Occipital lobe (tissue), 3 donors: ENCODE measurements at places on chromosomes 12 and 14. TPM values are rescaled to one million over a fixed set of nuclear protein-coding genes. Genes with fewer than 3 reads are reported as not detected.

DNA sequence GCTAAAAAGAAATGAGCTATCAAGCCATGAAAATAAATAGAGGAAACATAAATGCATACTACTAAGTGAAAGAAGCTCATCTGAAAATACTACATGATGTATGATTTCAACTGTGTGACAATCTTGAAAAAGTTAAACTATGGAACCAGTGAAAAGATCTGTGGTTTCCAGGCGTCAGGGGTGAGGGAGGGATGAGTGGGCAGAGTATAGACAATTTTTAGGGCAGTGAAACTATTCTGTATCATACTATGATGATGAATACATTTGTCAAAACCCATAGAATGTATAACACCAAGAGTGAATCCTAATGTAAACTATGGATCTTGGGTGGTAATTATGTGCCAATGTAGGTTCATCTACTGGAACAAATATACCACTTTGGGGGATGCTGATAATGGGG is 21.3 kb downstream of the SPX start:
- no peak for DNase-seq

DNA sequence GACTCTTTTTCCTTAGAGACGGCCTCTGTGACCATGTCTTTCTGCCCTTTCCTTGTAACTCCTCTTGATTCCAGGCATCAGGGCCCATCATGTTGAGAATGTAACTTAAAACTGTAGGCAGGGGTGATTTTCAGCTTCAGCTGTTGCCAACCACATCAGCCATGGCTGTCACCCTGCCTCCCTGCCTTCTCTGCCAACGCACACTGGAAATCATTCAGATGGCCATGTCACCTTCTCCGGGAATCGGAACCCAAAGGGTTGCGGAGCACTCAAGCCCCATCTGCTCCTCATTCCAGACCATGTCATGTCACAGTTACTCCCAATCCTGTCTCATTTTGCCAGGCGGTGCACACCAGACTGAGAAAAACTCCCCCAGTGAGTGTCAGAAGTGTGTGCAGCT is 72.1 kb downstream of the EMP1 start:
- no peak for DNase-seq

- no peak for DNase-seq
These were observed 118.7 kb upstream of the PTPRQ start for GRCh38 chr12:80325167-80325959.

GRCh38 chr12:108446766-108447165 is 68.3 kb upstream of the FICD start:
- DNase-seq = peak; percentile 3

- no peak for DNase-seq
These were observed 99.3 kb downstream of the TBX5 start for GRCh38 chr12:114306646-114307045.

DNA sequence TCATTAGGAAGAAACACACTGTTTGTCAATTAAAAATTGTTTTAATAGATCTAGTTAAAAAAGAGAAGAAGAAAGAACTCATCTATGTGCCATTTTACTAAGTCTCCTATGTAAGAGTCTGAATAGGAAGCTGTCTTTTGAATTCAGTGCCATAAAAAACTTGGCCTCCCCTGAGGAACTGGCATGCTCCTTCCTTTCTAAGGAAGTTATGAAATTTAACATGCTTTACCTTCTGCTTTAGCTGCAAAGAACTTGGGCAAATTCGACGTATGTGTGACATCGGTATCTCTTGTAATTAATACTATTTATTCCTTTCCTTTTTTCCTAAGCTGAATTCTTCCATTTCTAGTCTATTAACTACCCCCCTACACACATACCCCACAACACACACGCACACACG is 12.5 kb downstream of the TM7SF3 start:
- no peak for DNase-seq

The PLEKHD1 gene
- total RNA-seq = 0.16 TPM

The CCNT1 gene
- total RNA-seq = 44.0 TPM
